ENCODE measurements at places on chromosomes 7 and 10.

DNA sequence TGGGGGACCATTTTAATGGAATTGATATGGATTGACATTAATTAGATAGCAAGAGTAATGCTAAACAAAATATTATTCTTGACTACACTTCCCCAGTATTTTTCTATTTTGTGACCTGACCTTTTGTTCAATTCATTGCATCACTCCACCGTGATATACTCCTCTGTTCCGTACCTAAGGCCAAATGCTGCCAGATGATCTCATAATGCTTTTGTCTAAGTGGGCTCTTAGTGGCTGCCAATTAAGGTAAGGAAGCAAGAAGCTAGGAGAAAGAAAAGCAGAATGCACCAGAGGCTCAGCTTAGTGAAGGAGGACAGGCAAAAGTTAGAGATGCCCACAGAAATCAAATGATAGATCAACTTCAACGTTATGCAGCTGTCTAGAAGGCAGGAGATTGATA is 36.4 kb downstream of the FEZF1 start:
- DNase-seq: no peak

DNA sequence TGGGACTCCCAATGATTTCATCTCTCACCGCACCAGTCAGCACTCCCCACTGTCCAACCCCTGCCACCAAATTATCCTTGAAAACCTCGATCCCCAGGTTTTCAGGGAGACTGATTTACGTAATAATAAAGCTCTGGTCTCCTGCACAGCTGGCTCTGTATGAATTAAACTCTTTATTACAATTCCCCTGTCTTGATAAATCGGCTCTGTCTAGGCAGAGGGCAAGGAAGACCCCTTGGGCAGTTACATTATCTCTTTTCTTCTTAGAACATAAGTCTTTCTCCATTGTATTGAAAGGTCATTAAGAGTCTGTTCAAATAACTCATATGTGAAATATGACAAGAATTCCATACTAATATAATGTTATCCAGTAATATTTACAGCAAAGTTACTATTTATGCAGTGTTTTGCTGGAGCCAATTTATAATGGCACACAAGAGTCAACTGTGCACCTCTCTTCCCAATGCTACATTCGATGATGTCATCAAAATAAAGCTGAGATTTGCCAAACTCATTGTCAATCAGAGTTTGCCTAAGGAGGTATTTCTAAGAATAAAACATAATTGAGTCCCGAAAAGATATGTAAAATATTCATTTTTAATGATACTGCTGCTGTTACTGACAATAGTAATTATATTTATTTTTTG is 1297.2 kb upstream of the LRRTM3 start:
- DNase-seq: no peak

DNA sequence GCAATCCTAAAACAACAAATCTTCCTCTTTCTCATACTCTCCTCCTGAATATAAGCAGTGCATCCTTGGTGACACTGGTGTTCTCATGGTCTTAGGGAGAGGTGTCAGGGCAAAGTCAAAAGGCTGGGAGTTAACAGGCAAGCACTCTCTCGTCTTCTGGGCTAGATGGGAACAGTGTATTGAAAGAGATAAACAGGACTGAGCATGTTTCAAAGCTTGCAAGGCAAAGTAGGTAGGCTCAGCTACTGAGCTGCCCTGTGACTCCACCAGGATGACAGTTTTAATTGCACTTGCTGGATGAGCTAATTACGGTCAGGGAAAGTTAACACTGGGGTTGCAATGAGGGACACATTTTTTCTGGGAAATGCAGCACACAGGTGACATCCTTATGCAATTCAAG is 554.9 kb upstream of the NRP1 start:
- DNase-seq: no peak

DNA sequence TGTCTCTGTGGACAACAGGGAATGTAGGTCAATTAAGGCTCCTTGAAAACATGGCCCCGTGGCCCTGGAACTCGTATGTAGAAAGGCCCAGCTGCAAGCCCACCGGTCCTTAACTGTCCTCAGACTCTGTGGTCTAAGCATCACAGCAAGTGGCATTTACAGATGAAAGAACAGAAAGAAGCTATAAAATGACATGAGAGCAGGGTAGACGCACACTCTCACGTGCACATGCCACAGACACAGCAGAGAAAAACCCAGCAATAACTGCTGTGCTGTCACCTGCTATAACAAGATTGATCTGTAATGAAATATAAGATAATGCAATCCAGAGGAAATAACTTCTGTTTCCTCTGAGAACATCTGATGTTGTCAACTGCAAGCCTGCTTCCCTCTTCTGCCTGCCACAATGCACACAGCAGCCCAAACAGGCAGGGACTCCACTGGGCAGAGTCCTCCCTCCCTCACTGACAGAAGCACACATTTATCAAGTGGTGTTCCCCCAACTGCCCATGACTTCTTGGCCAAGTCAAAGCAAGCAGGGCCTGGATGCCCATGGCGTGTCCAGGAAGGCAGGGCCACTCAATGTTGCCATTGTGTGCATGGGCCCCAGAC is 63.9 kb downstream of the GFRA1 start:
- no peak for DNase-seq

DNA sequence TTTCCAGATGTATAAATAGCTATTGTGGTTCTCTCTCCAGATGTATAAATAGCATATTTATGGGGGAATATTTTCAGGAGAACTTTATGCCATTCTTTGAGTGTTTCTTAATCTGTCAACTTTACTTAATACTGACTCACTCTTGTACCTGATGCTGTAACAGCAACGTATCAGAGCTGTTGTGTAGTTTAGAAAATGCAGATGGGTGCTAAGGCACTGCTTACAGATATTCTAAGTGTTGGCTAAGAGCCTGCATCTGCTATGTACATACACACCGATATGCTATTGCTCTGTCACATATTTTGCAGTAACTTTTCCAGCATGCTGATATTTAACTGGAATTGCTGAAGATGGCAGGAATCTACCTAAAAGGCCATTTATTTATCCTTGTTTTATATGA is 71.9 kb downstream of the WDR37 start:
- DNase-seq: no peak

GRCh38 chr10:6301488-6302075 is 98.8 kb downstream of the PFKFB3 start:
- DNase-seq: no peak

DNA sequence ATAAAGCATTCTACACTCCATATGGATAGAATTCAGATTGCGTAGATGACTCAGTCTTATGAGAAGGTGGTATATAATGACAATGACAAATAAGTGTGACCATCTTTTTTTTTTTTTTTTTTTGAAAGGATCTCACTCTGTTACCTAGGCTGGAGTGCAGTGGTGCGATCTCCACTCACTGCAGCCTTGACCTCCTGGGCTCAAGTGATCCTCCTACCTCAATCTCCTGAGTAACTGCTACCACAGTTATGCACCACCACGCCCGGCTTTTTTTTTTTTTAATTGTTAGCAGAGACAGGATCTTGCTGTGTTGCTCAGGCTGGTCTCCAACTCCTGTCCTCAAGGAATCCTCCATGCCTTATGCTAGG is 43.2 kb upstream of the NRP1 start:
- DNase-seq: no peak

GRCh38 chr7:75715864-75716263 is 22.9 kb downstream of the HIP1 start:
- DNase-seq: no peak

- DNase-seq: no peak
These were observed 83.0 kb downstream of the CXCL12 start for GRCh38 chr10:44301781-44302355.

DNA sequence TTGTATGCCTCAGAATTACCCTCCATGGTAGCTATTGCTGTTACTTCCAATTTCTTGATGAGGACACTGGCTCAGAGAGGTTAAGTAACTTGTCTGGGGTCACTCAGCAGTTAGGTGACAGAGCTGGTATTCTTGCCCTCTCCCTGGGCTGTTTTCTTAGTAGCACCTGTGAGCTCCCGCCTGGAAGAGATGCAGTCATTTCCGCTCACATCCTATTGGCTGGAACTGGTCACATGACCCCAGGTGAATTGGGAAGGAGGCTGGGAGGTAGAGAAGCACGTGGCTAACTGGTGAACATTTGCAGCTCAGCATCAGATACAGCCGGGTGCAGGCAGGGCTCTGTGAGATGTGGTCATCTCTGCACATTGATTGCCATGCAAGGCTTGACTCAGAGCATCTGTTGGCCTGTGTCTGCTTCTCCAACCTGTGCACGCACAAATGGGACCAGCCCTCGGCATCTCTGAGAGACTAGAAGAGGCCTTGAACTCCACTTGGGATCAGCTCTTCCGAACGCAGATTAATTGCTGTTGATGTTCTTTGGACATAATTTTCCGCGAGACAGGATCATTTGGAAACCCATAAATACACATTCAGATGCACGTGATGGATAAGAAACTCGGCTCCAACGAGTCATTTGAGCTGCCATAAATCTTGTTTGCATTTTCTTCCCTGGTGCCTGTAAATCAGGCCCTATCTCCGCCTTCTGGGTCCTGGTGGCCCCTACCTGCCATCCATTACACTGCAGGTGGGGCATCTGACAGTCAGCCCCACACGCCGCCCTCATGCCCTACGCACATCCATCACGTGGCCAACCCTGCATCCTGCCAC is 42.8 kb downstream of the MYL10 start:
- DNase-seq: peak; percentile 25

- DNase-seq: no peak
These were observed 20.7 kb downstream of the COX15 start for GRCh38 chr10:99711129-99711719.

DNA sequence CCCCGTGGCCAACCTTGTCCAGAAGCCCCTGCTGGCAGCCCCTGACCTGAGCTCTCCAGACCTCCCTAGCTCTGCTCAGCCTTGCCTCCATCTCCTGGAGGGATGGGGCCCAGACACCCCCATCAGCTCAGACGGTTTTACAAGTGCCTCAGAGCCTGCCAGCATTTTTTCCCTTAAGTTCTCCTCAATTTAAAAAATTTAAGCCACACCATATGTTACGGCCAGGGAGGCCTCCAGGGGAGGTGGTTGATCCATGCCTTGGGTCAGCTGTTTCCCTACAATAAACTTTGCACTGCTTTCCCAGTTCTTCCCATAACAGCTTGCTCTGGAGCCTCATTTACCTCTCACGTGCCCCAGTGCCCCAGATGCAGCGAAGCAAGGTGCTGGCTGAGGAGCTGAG is 143.5 kb downstream of the RGS10 start:
- no peak for DNase-seq

GRCh38 chr7:131529179-131529578 is 27.2 kb downstream of the PODXL start:
- no peak for DNase-seq

GRCh38 chr7:18555120-18555519 is 59.6 kb downstream of the HDAC9 start:
- no peak for DNase-seq

GRCh38 chr10:68196701-68197100 is 35.2 kb downstream of the ATOH7 start:
- no peak for DNase-seq

DNA sequence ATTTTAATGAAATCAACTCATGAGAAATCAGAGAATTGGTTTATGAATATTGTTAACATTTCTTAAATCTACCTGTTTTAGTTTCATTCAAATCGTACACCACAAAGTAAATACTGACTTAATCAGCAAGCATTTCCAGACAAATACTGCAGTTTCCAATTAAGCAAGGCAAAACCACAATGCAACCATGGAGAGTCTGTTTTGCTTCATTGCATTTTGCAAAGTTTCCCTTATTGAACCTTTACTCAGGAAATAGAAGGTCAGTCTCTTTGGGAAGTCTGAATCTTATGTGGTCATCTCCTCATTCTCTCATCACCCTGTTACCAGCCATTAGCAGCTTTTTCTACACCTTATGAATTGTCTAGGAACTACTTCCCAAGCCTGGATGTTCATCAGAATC is 400.5 kb downstream of the IPMK start:
- DNase-seq: no peak

DNA sequence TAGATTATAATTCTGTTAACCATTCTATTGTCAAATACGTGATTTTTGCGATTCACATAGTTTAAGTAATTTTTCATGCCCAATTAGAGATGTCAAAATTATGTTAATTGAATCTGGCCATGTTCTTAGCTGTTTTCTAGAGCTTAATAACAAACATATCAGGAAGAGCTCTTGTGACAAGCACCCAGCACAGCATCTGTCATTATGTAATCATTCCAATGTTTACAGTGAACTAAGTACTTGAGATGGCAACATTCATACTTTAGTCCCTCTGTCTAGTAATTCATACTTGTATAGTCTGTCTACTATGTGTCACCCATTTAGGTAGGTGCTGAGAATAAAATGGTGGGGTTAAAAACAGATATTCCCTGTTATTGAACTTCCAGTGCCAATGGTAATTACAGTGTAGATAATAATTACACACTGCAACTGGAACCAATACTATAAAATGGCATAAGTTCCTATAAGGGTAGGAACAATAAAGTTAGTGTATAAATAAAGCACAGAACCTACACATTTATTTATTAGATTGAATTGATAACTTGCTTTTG is 55.2 kb downstream of the ZEB1 start:
- DNase-seq: no peak

DNA sequence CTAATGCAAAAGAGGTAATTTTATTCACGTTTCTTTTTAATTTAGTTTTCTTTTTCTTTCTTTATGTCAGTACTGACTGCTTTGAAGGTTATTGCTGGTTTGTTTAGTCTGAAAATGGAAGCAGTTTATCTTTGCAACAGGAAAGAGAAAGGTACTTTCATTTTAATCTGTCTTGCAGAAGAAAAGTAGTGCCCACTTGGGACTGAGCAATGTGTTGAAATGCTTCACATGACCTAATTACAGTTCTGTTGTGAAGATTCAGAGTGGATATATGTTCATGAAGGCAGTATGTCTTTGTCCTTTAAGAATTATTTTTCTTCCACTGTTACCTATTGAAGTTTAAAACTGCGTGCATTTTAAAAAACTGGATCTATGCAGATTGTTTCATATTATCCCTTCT is 80.1 kb downstream of the ANKIB1 start:
- no peak for DNase-seq

DNA sequence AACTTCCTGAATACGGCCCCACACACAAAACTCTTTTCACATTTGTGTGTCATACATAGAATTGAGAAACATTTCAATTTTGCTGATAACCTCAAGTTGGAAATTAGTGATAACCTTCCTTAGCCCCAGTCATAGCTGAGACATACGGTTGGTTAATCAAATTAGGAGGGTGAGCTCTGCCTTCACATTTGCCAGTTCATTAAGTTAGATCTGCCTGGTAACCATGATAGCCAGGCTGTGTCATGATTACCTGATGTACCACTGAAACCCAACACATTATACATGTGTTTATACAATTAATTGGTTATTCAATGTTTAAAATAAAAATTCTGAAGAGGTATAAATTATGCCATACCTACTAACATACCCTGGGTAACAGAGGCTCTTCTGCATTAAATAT is 60.8 kb upstream of the RAB11FIP2 start:
- DNase-seq: no peak

All from liver (tissue), 10 donors.